ENCODE measurements at places on chromosomes 4 and X. TPM values are rescaled to one million over a fixed set of nuclear protein-coding genes. Genes with fewer than 3 reads are reported as not detected.

The TRPC5OS gene
- polyA plus RNA-seq = 0.17 TPM

The USO1 gene
- 41.9 TPM for polyA plus RNA-seq

DNA sequence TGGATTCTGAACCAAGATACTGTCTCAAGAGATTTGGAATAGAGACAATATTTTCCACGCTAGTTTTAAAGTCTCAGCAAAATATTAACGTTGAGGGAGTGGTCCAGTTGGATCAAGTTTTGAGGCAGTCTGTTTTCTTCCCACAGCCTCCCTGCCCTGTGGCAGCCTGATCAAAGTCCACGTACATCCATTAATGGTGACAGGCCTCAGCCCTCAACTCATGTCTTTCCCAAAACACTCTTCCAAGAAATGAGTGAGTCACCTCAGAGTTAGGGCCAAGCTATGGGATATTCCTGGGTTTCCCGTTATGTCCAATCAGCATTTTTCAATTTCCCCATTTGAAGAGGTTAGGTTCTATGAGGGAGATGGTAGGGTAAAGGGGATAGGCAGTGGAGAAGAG is 28.5 kb downstream of the EGFL6 start:
- no peak for DNase-seq

DNA sequence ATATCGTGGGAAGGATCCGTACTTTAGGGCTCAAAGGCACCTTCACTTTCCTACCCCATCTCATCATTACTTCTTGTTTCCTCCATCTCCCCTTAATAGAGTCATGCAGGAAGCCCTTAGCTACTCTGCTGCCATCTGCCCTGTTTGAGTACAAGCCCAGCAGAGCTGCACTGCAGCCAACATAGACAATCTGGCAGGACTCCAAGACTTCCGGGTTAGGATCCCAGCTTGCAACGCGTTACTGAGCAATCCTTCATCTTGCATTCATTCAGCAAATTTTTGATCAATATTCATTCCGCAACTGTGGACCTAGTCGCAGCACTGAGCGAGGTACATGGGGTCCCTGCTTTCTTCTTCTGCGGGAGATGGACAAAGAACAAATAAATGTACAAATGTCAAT is 344.9 kb downstream of the BCOR start:
- no peak for DNase-seq

- DNase-seq = no peak
Measured at GRCh38 chr4:175646802-175647201, 165.3 kb downstream of the GPM6A start.

DNA sequence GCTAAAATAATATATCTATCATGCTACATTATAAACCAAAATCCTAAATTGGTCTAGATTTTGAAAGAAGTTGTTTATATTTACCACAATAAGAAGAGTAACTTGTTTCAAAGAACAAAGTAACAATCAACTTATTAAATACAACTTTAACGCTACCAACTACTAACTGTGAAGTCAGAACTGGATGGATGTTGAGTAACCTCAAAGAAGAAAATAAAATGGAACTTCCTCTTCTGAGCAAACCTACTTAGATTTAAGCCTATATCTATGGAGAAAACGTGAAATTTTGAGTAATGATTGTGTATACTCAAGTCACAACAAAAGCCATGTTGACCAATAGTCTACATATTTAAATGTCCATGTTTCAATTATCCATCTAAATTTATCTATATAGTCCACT is 25.7 kb downstream of the SH3RF1 start:
- DNase-seq = no peak

- DNase-seq = no peak
Measured at GRCh38 chrX:150696866-150697265, 3.7 kb downstream of the MTMR1 start.

DNA sequence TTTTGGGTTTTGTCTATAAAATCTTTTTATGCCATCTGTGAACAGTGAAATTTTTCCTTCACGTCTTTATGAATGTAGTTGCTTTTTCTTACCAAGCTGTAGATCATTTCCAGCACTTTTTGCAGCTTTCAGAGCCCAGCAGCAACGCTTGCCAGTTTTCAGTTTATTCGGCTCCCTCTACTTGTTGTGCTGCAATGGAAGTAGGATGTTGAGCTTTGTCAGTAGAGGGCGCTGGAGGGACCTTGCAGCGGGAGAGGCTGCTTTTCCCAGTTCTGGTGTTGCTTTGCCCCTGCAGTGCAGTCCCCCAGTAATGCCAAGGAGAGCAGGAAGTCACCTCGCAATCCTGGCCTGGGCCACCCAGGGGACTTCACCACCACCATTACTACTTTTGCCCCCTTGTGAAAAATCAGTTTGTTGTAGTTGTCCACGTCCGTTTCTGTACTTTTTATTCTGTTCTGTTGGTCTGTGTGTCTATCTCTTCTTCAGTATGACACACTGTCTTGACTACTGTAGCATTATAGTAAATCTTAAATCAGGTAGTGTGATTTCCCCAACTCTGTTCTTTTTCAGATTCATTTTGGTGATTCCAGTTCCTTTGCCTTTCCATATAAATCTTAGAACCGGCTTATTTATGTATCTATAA is 21.8 kb downstream of the CMC4 start:
- no peak for DNase-seq
